ENCODE measurements at places on chromosomes 1 and 21. TPM values are rescaled to one million over a fixed set of nuclear protein-coding genes. Genes with fewer than 3 reads are reported as not detected.

- no peak overlapping the region for H3K4me3 ChIP-seq
- H3K27me3 ChIP-seq: no peaks in the 10 kb centered on the region
- peaks cover 4% of the 10 kb centered on the region for H3K36me3 ChIP-seq
- H3K27ac ChIP-seq: no peak overlapping the region
These were observed 100.2 kb downstream of the SIPA1L2 start for GRCh38 chr1:232529747-232530146.

Gene MR1
- 19.5 TPM for total RNA-seq

DNA sequence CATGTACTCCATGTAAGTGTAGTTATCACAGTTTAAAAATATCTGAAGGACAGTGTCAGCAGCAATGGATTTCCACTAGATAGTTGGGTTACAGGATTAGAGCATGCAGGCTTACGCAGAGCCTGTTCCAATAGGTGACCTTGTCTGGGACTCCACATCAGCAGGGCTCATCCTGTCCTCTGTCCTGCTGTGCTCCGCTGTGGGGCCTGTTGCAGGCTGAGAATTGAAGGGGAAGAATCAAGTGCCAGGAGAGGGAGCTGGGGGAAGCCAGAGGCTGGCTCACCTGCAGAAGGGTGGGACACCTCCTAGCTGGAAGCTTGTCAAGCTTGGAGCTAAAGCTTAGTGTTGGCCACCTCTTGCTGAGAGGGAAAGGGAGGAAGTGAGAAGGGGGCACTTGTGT, 62.8 kb downstream of the XCL2 start:
- no peaks in the 10 kb centered on the region for H3K36me3 ChIP-seq
- DNase-seq: no peak
- H3K4me1 ChIP-seq: peaks cover 54% of the 10 kb centered on the region
- no peak overlapping the region for H3K27ac ChIP-seq

Gene TMEM240
- not detected for total RNA-seq

Gene SLAMF6
- 38.3 TPM for total RNA-seq

DNA sequence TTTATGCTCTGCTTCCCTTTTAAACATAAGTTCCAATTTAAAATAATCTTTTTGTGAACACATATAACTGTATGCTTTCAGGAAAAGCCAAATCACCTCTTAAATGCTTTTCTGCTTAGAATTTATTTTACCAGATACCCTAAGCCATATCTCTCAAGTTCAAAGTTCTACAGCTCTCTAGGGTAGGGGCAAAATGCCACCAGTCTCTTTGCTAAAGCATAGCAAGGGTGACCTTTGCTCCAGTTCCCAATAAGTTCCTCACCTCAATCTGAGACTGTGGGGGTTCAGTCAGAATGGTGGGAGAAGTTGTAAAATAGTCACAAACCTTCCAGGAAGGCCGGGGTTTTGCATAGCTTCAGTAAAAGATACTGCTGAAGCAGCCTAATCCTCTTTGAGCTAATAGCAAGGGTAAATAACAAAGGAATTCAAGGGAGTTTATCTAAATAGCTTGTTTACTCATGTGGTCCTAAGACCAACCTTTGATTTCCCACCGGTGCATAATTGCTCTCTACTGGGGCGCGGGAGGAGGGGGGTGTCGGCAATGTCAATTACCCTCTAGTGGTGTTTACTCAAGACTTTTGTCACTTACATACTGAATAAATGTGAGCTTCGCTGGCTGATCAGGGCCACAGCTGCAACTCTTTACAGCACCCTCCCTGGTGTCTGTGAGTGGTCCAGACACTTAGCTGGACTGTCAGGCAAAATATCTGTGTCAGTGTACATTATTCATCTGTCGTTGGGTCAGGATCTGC, 1376.2 kb downstream of the NCAM2 start:
- H3K27me3 ChIP-seq: no peaks in the 10 kb centered on the region
- H3K36me3 ChIP-seq: no peaks in the 10 kb centered on the region
- no peak for DNase-seq
- H3K4me3 ChIP-seq: no peak overlapping the region
- H3K4me1 ChIP-seq: no peaks in the 10 kb centered on the region

GRCh38 chr1:203572134-203572625, 54.5 kb upstream of the ATP2B4 start:
- H3K4me1 ChIP-seq: no peaks in the 10 kb centered on the region
- DNase-seq: no peak
- peaks cover 3% of the 10 kb centered on the region for H3K27me3 ChIP-seq
- H3K36me3 ChIP-seq: no peaks in the 10 kb centered on the region
- H3K4me3 ChIP-seq: no peak overlapping the region

Gene ECM1
- total RNA-seq: 1.1 TPM

DNA sequence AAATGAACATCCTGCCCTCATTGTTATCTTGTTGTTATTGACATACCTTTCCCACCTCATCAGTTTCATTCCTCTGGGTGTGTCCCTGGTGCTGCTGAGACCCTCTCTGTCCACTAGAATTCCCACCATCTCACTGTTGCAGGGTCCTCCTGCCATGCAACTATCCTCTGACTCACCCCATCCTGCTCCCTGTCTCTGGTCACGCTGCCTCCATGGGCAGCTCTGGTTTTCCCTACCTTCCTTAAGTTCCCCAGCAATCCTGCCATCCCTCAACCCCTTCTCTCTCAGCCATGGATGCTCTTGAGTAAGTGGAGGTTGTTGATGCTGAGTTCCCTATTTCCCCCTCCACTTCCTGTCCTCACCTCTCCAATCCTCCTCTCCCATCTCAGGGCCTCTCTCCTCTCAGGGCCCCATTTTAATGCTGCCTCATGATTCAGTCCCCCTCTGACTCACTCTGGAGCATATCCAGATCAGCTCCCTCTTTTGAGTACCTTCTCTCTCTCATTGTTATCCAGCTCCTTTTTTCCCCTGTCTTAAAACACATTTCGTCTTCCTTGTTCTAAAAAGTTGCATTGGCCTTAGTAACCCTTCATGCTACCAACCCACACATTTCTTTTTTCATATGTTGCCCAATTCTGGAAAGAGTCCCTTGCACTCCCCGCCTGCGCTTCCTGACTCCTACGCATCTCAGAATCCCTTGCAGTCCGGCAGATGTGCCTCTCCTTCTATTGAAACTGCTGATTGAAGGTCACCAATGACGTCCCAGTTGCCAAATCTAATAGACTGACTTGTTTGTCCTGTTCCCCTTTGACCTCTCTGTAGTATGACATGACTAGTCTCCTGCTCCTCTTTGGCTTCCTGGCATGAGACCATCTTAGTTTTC, 92.0 kb downstream of the CNIH3 start:
- peak overlapping the region; percentile 6 for H3K27ac ChIP-seq
- DNase-seq: peak; percentile 35
- no peaks in the 10 kb centered on the region for H3K27me3 ChIP-seq
- H3K36me3 ChIP-seq: no peaks in the 10 kb centered on the region
- no peak overlapping the region for H3K4me3 ChIP-seq

Gene CHODL
- total RNA-seq: not detected

DNA sequence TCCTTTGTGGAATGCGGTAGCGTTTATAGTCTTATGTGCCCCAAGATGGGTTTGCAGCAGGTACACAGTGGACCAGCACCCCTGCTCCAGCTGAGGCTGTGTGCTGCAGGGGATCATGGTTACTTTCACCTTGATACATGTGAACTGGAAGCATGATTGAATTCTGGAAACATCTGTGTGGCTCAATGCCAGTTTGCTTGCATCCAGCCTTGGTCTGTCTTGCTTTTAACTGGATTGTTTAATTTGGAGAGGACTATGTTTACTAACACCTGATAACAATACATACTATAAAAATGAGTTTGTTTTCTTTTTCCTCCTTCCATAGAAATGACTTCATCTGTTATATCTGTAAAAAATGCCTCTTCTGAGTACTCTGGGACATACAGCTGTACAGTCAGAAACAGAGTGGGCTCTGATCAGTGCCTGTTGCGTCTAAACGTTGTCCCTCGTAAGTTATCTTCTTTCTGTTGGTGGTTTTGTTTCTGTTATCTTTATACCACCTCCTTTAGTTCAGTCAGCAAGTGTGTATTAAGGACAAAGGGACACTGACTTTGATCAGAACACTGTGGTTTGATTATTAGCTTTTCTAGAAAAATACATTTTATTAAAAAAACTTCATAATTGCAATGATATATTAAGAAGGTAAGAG, 47.7 kb downstream of the CXADR start:
- H3K4me1 ChIP-seq: no peaks in the 10 kb centered on the region
- DNase-seq: no peak
- H3K27ac ChIP-seq: no peak overlapping the region
- H3K36me3 ChIP-seq: no peaks in the 10 kb centered on the region
- H3K4me3 ChIP-seq: no peak overlapping the region

- no peak overlapping the region for H3K27ac ChIP-seq
- H3K27me3 ChIP-seq: no peaks in the 10 kb centered on the region
- DNase-seq: peak; percentile 52
- H3K4me3 ChIP-seq: no peak overlapping the region
- H3K36me3 ChIP-seq: peaks cover 19% of the 10 kb centered on the region
- H3K4me1 ChIP-seq: peaks cover 32% of the 10 kb centered on the region
These were observed 683 bp downstream of the LRRC8B start for GRCh38 chr1:89525169-89525855.

Gene RBM8A
- 277 TPM for total RNA-seq

Gene GSTM1
- total RNA-seq: 0.22 TPM

Gene PCP4
- not detected for total RNA-seq

DNA sequence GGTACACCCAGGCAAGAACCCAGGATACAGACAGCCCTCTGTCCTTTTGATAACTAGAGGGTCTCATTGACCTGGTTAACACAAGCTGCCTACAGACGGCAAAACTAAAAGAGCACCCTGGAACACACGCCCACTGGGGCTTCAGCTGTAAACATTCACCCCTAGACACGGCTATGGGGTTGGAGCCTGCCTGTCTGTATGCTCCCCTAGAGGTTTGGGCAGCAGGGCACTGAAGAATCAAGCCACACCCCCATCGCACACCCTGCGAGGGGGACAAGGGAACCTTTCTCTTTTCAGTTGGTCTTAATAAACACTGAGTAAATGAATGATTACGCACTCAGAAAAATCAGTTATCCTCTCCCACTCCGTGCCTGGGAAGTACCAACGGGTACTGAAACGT, 35.5 kb downstream of the LRRC3 start:
- no peak overlapping the region for H3K4me3 ChIP-seq
- H3K36me3 ChIP-seq: no peaks in the 10 kb centered on the region
- no peak overlapping the region for H3K27ac ChIP-seq
- H3K4me1 ChIP-seq: no peaks in the 10 kb centered on the region
- H3K27me3 ChIP-seq: peaks cover 11% of the 10 kb centered on the region

GRCh38 chr1:161531986-161532643, 7.8 kb downstream of the HSPA6 start:
- H3K27me3 ChIP-seq: peaks cover 5% of the 10 kb centered on the region
- H3K27ac ChIP-seq: no peak overlapping the region
- H3K4me3 ChIP-seq: no peak overlapping the region
- H3K4me1 ChIP-seq: peaks cover 13% of the 10 kb centered on the region
- H3K36me3 ChIP-seq: peaks cover 4% of the 10 kb centered on the region

- H3K4me3 ChIP-seq: no peak overlapping the region
- H3K27me3 ChIP-seq: peaks cover 51% of the 10 kb centered on the region
- H3K27ac ChIP-seq: no peak overlapping the region
- DNase-seq: no peak
These were observed 21.1 kb downstream of the ERG start for GRCh38 chr21:38477226-38477625.

GRCh38 chr1:112636056-112636455, 16.4 kb downstream of the CAPZA1 start:
- no peak for DNase-seq
- H3K4me1 ChIP-seq: peaks cover 68% of the 10 kb centered on the region
- H3K27ac ChIP-seq: peak overlapping the region; percentile 23
- no peak overlapping the region for H3K4me3 ChIP-seq

GRCh38 chr1:210438928-210439841, 110.5 kb downstream of the HHAT start:
- DNase-seq: no peak
- H3K4me3 ChIP-seq: no peak overlapping the region
- no peak overlapping the region for H3K27ac ChIP-seq
- H3K4me1 ChIP-seq: no peaks in the 10 kb centered on the region
- no peaks in the 10 kb centered on the region for H3K36me3 ChIP-seq

GRCh38 chr1:32501865-32502264, 37.0 kb downstream of the ZBTB8B start:
- peaks cover 5% of the 10 kb centered on the region for H3K4me1 ChIP-seq
- DNase-seq: no peak
- H3K27ac ChIP-seq: no peak overlapping the region
- no peak overlapping the region for H3K4me3 ChIP-seq
- peaks cover 32% of the 10 kb centered on the region for H3K27me3 ChIP-seq

- no peak for DNase-seq
- no peaks in the 10 kb centered on the region for H3K36me3 ChIP-seq
- H3K4me1 ChIP-seq: no peaks in the 10 kb centered on the region
- no peaks in the 10 kb centered on the region for H3K27me3 ChIP-seq
These were observed 5.5 kb downstream of the C1QTNF12 start for GRCh38 chr1:1240822-1241587.

Gene S100A8
- total RNA-seq: not detected

Gene KCND3
- not detected for total RNA-seq

DNA sequence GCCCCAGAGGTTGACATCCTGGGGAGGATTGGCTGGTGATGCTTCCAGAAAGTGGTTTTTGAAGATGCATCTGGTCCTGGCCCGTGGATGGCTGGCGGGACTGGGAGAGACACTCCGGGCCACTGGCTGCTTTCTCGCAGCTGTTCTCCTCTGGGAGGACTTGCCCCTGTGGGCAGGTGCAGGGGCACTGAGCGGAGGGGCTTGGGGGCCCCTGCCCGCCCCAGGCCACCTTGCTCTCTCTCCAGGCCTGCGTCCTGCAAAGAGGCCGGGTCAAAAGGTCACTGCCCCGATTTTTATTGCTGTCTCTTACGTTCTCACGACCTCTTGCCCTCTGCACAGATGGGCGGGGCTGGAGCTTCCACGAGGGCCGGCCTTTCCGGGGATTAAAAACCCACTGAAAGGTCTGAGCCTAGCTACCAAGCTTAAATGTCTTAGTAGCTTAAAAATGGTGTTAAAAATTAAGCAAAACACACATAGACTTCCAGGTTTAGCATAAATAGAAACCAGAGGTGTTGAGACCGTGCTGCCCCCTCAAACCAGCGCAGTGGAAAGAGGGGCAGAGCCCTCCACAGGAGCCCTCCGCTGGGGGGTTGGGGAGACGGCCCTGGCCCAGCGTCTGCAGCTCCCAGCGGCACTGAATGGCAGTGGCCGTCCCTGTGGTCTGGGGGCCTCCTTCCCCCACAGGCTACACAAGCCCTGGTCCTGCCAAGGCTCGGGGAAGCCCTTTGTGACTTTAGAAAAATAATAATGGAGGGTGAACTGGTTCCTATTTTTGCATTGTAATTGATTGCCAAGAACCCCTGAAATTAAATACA, 43.9 kb downstream of the SKI start:
- H3K4me3 ChIP-seq: no peak overlapping the region
- H3K36me3 ChIP-seq: peaks cover 6% of the 10 kb centered on the region
- no peak for DNase-seq
- H3K27ac ChIP-seq: no peak overlapping the region
- peaks cover 52% of the 10 kb centered on the region for H3K4me1 ChIP-seq
- H3K27me3 ChIP-seq: no peaks in the 10 kb centered on the region

- H3K4me1 ChIP-seq: no peaks in the 10 kb centered on the region
- no peaks in the 10 kb centered on the region for H3K36me3 ChIP-seq
- peaks cover 10% of the 10 kb centered on the region for H3K27me3 ChIP-seq
- peak; percentile 67 for DNase-seq
- no peak overlapping the region for H3K27ac ChIP-seq
These were observed 20.1 kb upstream of the COL16A1 start for GRCh38 chr1:31723828-31724359.

- no peaks in the 10 kb centered on the region for H3K36me3 ChIP-seq
- no peaks in the 10 kb centered on the region for H3K27me3 ChIP-seq
- DNase-seq: no peak
- no peak overlapping the region for H3K4me3 ChIP-seq
These were observed 670.2 kb upstream of the CXADR start for GRCh38 chr21:16842696-16843035.

Measured in activated CD4-positive, alpha-beta memory T cell treated with anti-CD3 and anti-CD28 coated beads for 36 hours (primary cell).